ENCODE measurements at places on chromosomes 1 and 21. TPM values are rescaled to one million over a fixed set of nuclear protein-coding genes. Genes with fewer than 3 reads are reported as not detected.

The KIF1B gene
- total RNA-seq = 127 TPM

The IGSF21 gene
- total RNA-seq = not detected

The ADORA3 gene
- 0.52 TPM for total RNA-seq

The CTSK gene
- total RNA-seq = 55.3 TPM

The EMC1 gene
- 36.5 TPM for total RNA-seq

The VAMP3 gene
- total RNA-seq = 47.0 TPM

The CTH gene
- total RNA-seq = 2.1 TPM

The S100A5 gene
- total RNA-seq = not detected

The APP gene
- 141 TPM for total RNA-seq

The FCRL1 gene
- under 0.01 TPM for total RNA-seq

The BEND5 gene
- total RNA-seq = 5.7 TPM

The PLXNA2 gene
- total RNA-seq = 14.1 TPM

The UBE2G2 gene
- 60.5 TPM for total RNA-seq

The AGO1 gene
- 5.7 TPM for total RNA-seq

The TNFRSF1B gene
- total RNA-seq = 9.9 TPM

The PPIAL4G gene
- not detected for total RNA-seq

The NBPF6 gene
- not detected for total RNA-seq

The KIRREL1 gene
- total RNA-seq = 23.5 TPM

The PRUNE1 gene
- total RNA-seq = 9.9 TPM

The SPRR4 gene
- not detected for total RNA-seq

The GBP4 gene
- 3.7 TPM for total RNA-seq

The NBPF4 gene
- total RNA-seq = not detected

The MASP2 gene
- under 0.01 TPM for total RNA-seq

The RGSL1 gene
- not detected for total RNA-seq

The SLC9C2 gene
- under 0.01 TPM for total RNA-seq

The MIA3 gene
- 29.2 TPM for total RNA-seq

The EDARADD gene
- under 0.01 TPM for total RNA-seq

The AMY1C gene
- total RNA-seq = not detected

The SLC22A15 gene
- total RNA-seq = under 0.01 TPM

The PPM1J gene
- total RNA-seq = 1.0 TPM

The C1QB gene
- 18.3 TPM for total RNA-seq

The CD247 gene
- 0.52 TPM for total RNA-seq

The OR2T2 gene
- not detected for total RNA-seq

The CDCP2 gene
- not detected for total RNA-seq

The NLRP3 gene
- 5.2 TPM for total RNA-seq

Measured in skeletal muscle tissue (tissue), 5 donors.